ENCODE measurements at places on chromosomes 6 and 20.

DNA sequence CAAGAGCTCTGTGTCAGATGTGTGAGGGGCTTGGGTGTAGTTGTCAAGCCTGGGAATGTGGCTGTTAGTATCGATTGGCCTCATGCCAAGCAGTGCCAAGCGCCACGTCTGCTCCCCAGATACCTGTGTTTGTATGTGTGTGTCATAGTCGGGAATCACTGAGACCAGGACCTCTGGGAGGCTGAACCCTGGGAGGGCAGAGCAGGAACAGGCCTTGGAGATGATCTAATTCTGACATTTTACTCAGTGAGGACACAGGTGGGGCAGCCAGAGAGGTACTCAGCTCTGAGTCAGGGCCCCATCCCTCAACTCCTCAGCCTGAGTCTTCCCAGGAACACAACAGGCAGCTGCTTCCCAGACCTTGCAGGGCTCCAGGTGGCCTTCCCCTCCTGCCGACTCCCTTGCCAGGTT lies 51.2 kb upstream of the FANCE start:
- DNase-seq: no peak

GRCh38 chr20:63359937-63360849 lies 956 bp downstream of the CHRNA4 start:
- no peak for DNase-seq

DNA sequence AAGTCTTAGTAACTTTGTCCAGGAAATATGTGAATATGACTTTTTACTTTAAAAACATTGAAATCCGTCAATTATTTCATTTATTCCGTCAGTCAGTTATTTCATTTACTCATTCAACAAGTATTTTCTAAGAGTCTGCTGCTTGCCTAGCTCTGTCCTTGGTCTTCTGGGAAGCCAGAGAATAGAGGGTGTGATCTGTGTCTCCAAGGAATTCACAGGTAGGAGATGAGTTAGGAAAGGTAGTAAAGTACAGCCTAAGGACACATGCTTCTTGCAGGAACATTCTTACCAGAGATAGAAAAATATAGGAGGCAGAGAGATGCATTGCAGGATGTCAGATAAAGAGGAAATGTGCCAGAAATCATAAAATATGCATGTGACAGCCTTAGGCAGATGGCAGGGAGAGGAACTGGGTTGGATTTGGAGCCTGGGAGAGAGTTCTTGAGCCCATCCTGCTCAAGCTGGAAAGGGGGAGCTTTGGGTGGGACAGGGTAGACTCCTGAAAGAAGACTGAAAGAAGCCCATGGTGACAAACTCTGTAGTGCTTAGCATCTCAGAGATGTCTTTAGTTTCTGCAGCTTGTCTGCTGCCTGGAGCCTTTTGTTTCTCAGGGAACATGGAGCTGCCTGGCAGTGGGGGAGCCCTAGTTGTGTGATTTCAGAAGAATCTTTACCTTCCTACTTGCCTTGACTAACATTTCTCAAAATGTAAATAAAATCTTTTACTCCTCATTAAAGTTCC lies 3.5 kb downstream of the SH3BGRL2 start:
- no peak for DNase-seq

DNA sequence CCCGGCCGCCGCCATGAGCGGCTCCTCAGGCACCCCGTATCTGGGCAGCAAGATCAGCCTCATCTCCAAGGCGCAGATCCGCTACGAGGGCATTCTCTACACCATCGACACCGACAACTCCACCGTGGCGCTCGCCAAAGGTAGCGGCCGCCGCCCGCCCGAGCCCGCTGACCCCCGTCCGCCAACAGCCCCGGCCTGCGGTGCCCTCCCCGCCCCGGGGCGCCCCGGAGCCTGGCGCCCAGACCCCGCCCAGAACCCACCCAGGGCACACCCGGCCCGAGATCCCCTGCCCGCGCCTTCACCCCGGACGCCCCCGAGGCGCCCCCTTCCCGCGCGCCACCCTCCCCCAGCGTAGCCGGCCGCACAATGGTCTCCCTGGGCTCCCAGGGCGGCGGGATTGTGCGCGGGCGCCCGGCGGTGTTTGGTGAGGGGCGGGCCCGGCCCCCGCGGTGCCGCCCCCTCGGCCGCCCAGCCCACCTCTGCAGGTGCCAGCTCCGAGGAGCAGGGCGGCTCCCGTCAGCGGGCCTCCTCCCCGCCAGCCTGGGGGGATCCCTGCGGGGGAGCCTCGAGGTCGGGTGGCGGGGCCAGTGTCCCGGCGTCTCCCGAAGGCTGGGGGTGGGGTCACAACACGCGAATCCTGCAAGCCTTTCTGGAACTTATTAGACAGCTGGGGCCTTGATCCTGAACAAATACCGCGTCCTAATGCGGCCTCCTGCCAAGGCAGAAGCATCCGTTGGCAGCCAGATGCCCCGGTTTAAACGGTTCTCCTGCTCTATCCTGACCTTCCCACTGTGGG lies 577 bp downstream of the LSM14B start:
- DNase-seq: no peak

- no peak for DNase-seq
These were observed 16.9 kb upstream of the UBE2V1 start for GRCh38 chr20:50129662-50130355.

- DNase-seq: no peak
These were observed 147.1 kb downstream of the TAF4 start for GRCh38 chr20:61918548-61918947.

DNA sequence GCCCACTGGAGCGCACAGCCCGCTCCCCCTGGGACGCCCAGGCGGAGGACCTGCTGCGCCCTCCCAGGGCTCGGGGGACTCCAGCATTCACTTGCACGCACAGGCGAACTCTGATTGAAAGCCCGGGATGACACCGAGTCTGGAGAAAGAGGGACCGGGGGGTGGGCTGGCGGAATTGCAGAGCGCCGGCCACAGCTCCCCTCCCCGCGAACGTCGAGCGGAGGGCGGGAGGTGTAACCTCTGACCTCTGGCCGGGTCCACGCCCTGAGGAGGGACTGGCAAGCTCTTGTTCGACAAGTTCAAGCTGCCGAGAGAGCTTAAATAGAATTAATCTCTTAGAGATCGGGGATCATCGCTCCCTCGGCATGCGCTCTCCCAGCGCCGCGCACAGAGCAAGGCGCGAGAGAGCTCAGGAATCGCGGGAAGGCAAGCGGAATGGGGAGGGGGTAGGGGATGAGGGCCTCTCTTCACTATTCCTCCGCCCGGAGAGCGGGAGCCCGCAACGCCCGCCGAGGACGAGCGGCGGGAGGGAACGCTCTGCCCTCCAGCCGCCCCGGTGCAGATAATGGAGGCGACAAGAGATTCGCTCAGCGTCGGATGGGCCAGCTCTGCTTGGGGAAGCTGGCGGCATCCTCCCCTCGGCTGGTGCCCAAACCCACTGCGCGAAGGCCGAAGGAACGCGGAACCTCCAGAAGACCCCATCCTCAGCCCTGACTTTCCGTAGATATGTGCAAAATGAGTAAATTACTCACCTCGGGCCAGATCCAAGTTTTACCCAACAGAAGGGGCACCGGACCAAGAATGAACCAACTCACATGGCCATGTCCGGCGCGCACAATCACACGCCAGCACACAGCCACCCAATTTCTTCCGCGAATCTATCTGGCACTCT lies 761 bp upstream of the NR2E1 start:
- DNase-seq: no peak

DNA sequence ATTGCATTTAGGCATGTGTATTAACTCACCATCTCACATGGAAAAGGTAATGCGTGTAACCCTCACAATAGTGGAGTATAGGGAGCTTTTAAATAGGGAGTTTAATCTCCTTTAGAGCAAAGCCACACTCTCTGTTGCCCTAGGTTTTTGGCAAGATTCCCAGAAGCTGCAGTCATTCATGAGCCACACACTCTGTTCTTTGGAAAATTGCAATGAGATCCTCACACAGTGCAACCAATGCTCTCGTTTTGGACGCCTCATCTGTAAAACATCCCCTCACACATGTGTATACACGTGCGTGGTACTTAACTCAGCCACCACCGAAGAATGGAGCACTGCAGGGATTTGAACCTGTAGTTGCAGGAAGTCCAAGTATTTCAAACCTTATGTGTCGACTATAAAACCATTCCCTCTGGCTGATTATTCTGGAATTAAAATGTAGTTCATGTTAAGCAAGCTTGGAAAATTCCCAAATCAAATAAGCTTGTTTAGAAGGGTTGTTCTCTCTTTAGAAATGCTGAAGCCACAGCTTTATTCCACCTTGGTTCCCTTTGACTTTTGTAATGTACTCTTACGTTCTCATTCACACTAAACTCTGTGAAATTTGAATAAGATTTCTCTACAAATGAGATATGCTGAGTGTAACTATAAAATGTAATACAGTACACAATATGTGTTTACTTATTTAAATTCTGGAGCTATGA lies 489.8 kb upstream of the MANEA start:
- no peak for DNase-seq

GRCh38 chr20:60868316-60868891 lies 383.7 kb upstream of the CDH4 start:
- no peak for DNase-seq

DNA sequence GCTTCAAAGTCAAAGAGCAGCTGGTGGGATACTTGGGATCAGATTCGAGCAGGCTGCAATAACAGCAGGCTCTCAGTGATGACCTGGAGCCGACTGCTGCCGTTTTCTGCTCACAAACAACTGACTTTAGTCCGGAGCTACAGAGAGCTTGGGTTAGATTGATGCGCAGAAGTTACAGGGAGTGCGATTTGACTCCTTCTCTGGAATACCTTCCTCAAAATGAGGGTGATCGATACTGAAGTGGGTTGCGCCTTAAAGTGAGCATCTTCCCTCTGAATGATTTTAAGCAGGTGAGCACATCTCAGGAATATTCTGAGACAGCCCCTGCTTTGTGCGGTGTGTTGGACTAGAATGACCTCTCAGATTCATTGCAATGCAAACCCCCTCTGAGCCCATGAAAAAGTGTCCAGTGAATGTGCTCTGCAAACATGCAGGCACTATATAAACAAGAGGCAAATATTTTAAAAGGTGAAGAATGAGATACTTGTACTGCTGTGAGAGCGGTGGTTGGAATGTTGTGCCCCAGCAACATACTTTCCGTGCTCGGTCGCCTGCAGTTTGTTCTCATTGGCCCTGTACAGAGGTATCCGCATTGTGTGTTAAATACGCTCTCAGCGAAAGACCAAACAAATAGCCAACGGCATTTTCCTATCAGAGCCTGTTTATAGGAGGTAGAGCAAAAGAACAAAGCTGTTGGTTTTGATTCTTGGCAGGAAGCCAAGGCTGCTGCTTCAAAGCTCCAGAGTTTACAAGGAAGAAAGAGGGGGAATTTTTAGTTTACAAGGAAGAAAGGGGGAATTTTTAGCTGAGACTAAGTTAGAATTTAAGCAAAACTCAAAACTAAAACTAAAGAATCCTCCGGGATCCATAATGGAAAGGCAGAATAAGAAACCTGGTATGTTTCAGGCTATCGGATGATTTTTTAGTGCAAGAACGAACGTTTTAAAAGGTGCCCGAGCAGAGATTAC lies 67.7 kb downstream of the PHACTR2 start:
- no peak for DNase-seq

DNA sequence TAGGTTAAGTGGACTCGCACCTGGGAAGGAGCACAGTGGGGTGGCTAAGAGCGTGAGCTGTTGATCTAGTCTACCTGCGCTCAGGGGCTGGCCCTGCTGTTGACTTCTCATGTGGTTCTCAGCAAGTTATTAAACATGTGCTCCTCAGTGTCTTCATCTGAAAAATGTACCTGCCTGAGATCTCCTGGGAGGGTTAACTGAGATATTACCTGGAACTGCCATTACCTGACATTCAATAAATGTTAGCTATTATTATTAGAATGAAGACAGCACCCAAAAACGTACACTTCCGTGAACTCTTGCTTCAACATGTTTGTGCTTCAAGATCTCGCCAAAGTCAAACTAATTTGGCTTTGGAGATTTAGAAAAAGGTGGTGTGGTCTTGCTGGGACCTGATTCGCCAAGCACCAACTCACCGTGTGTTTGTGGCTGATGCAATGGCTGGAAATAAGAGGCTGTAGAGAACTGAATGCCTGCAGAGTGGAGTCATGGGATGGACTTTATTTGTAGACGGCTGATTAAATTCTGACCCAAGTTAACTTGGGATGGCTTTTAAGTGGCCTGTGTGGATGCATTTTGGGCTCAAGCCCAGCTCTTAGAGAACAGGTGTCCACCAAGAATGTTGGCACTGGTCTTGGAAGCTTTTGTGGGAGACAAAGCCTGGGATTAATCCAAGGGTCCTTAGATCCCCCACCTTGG lies 692.9 kb downstream of the QKI start:
- no peak for DNase-seq

DNA sequence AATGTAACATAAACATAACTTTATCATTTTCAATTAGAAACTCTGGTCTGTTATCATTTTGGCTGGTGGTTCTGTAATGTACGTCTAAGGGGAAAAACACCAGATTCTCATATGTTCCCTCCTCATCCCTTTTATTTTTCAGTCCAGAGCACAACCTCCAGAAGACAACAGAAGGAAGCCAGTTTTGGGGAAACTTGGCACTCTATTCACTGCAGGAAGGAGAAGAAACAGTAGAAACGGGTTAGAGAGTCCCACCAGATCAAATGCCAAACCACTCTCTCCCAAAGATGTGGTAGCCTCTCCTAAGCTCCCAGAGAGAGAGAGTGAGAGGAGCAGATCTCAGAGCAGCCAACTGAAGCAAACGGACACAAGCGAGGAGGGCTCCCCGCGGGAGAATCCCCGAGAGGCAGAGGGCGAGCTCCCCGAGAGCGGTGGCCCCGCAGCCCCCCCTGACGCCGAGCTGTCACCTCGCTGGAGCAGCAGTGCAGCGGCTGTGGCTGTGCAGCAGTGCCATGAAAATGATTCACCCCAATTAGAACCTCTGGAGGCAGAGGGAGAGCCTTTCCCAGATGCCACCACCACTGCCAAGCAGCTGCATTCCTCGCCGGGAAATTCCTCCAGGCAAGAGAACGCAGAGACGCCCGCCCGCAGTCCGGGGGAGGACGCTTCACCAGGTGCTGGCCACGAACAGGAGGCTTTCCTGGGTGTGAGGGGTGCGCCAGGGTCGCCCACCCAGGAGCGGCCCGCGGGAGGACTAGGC lies 117.8 kb downstream of the RTN4IP1 start:
- no peak for DNase-seq

GRCh38 chr20:47392721-47393073 lies 36.2 kb upstream of the ZMYND8 start:
- no peak for DNase-seq

DNA sequence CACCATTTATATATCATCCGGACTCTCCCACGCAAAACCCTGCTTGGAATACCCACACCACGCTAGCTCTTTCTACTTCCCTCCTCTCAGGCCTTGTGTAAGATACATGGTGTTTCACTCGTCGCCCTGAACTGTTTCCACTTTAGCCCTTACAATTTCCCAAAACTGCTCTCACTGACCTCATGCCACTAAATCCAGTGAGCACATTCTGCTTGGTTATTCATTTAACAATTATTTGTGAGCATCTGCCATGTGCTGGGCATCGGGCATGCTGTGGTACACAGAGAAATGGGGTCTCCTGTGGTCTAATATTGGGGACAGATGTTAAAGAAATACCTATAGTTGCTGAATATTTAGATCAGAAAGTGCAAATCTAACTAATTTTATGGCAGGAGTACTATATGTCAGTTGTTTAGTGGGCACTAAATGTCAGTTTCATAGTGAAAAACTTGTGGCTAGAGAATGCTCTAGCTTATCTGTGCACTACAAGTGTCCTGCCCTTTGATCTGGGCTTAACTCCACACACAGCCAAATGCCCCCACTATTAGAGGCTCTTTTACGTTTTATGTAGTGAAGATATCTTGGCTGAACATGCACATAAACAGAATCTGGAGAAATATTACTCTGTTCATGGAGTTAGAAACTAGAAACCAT lies 41.0 kb downstream of the PLEKHG1 start:
- no peak for DNase-seq

All from stimulated activated CD4-positive, alpha-beta T cell treated with anti-CD3 and anti-CD28 coated beads, TNF-alpha, amount 100 ng/mL, for 1 hour (primary cell).